ENCODE measurements at places on chromosomes 5 and 9.

DNA sequence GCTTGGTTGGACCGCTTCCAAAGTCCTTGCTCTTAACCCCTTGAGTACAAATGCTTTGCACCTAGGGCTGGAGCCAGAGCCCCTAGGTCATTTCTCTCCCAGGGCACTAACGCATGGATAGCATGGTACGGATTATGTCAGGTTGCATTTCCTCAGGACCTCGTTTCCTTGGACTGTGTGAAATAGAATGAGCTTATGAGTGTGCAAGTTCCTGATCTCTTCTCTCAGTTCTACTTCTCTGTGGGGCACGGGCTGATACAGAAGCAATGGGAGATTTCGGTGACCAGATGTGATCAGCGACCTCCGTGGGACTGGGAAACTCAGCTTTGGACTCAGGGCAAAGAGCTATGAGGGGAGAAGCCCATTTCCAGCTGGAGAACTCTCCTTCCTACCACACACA is 14.2 kb downstream of the SPARC start:
- H3K27me3 ChIP-seq, result peaks cover 8% of the 10 kb centered on the region
- H3K27ac ChIP-seq, result no peak overlapping the region
- no peaks in the 10 kb centered on the region for H3K4me1 ChIP-seq
- DNase-seq, result no peak
- no peak overlapping the region for H3K4me3 ChIP-seq
- no peaks in the 10 kb centered on the region for H3K36me3 ChIP-seq

DNA sequence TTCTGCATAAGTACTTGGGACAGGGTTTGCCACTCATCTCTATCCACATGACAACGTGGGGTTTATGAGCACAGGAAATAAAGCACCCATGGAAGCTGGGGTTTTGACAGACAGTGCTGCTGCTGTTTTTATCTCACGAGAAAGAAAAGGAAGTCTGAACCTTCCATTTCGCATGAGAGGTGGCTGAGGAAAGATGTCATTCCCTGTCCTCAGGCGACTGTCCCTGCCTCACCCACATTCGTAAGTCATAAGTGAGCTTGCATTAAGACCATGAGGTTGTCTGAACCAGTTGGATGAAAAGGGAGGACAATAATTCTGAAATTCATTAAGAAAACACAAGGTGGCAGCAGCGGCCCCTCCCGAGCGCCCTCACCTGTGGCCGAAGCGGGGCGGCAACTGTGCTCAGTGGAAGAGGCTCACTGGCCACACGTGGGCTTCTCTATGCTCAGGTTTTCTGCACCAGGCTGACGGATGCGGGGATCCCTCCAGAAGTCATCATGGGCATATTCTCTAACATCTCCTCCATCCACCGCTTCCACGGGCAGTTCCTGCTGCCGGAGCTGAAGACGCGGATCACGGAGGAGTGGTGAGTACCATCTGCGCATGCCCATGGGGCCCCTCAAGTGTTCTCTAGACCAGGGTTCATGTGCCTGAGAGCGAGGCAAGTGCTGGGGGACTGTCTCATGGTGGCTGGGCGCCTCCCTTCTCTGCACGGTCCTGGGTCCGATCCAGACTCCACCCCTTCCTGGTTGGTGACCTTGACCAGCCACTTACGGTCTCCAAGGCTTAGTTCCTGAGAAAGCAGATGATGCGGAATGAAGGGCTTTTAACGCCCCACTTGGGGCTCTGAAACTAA is 54.7 kb upstream of the SUSD3 start:
- peak; percentile 65 for DNase-seq
- no peak overlapping the region for H3K4me3 ChIP-seq
- peaks cover 37% of the 10 kb centered on the region for H3K4me1 ChIP-seq
- H3K36me3 ChIP-seq, result peaks cover 79% of the 10 kb centered on the region

GRCh38 chr5:127517110-127517479 is 345 bp upstream of the PRRC1 start:
- peaks cover 25% of the 10 kb centered on the region for H3K27me3 ChIP-seq
- DNase-seq, result no peak
- peak overlapping the region; percentile 58 for H3K27ac ChIP-seq
- H3K4me1 ChIP-seq, result peaks cover 32% of the 10 kb centered on the region

DNA sequence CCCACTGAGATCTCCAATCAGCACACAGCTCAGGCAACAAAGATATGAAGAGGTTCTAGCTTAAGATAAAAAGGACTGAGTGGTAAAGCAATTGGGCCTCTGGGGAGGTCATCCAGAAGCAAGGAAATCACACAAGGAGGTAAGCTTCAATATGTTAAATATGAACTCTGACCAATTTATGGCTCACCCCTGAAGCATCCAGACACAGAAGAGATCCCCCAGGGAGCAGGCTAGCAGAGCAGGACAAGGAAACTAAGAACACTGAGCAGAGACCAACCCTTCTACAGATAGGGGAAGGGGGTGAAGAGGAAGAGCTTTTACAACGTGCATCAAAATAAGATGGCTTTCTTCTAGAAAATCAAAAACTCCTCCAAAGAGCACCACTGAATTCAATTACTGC is 616.2 kb downstream of the DNAH5 start:
- H3K4me3 ChIP-seq, result no peak overlapping the region
- H3K36me3 ChIP-seq, result no peaks in the 10 kb centered on the region
- no peaks in the 10 kb centered on the region for H3K27me3 ChIP-seq
- no peak overlapping the region for H3K27ac ChIP-seq

- no peaks in the 10 kb centered on the region for H3K4me1 ChIP-seq
- H3K27ac ChIP-seq, result no peak overlapping the region
- no peaks in the 10 kb centered on the region for H3K27me3 ChIP-seq
- no peak for DNase-seq
These were observed 131.7 kb downstream of the PAPPA start for GRCh38 chr9:116285320-116285719.

DNA sequence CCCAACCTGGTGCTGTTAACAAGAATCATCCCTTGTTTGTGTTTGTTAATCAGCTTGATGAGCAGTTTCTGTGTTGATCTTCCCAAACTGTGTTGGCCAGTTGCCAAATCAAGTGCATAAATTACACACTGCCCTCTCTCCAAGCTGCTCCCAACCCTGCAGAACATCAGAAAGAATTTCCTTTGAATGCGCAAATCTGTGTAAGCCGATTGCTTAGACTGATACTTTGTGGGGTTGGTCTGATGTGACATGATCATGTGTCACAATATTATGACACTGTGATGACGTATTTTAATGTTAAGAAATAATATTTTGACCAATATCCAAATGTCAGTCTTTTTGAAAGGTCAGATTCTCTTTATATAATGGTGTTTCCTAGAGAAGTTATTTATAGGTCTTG is 766.4 kb upstream of the WWC1 start:
- H3K27me3 ChIP-seq, result no peaks in the 10 kb centered on the region
- no peak overlapping the region for H3K27ac ChIP-seq
- no peak for DNase-seq
- H3K36me3 ChIP-seq, result no peaks in the 10 kb centered on the region
- no peak overlapping the region for H3K4me3 ChIP-seq

- H3K36me3 ChIP-seq, result peaks cover 3% of the 10 kb centered on the region
- no peak overlapping the region for H3K27ac ChIP-seq
- peaks cover 29% of the 10 kb centered on the region for H3K27me3 ChIP-seq
- DNase-seq, result no peak
These were observed 34.7 kb downstream of the LAMC3 start for GRCh38 chr9:131043646-131044045.

DNA sequence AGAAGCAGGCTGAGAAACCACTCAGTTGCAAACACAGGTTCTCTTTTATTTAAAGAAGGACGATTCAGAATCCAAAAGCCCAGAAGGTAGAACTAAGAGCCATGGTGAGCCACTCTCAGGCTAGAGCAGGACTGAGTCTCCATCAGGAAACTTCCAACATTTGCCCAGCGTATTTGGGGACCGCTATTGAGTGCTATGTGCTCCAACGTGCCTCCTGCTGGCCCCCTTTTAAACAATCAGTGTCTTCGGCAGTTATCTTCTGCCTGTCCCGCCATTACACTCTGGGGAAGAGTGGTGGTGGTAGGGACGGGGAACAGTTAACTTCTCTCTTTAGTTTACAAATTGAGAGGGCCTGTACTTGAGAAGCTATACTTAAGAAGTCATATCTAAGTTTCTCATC is 78.1 kb downstream of the DENND1A start:
- no peaks in the 10 kb centered on the region for H3K27me3 ChIP-seq
- peaks cover 4% of the 10 kb centered on the region for H3K36me3 ChIP-seq
- no peak overlapping the region for H3K27ac ChIP-seq
- DNase-seq, result no peak
- no peak overlapping the region for H3K4me3 ChIP-seq

- no peak for DNase-seq
- H3K4me3 ChIP-seq, result peak overlapping the region; percentile 65
- H3K27ac ChIP-seq, result peak overlapping the region; percentile 82
- peaks cover 53% of the 10 kb centered on the region for H3K4me1 ChIP-seq
- peaks cover 28% of the 10 kb centered on the region for H3K36me3 ChIP-seq
These were observed 120.2 kb upstream of the GRHPR start for GRCh38 chr9:37302277-37302676.

GRCh38 chr5:142106061-142106460 is 2.5 kb upstream of the NDFIP1 start:
- no peak overlapping the region for H3K27ac ChIP-seq
- no peak overlapping the region for H3K4me3 ChIP-seq

- peaks cover 80% of the 10 kb centered on the region for H3K4me1 ChIP-seq
- no peaks in the 10 kb centered on the region for H3K27me3 ChIP-seq
- peak overlapping the region; percentile 87 for H3K27ac ChIP-seq
These were observed 28.8 kb downstream of the LPCAT1 start for GRCh38 chr5:1494780-1495524.

DNA sequence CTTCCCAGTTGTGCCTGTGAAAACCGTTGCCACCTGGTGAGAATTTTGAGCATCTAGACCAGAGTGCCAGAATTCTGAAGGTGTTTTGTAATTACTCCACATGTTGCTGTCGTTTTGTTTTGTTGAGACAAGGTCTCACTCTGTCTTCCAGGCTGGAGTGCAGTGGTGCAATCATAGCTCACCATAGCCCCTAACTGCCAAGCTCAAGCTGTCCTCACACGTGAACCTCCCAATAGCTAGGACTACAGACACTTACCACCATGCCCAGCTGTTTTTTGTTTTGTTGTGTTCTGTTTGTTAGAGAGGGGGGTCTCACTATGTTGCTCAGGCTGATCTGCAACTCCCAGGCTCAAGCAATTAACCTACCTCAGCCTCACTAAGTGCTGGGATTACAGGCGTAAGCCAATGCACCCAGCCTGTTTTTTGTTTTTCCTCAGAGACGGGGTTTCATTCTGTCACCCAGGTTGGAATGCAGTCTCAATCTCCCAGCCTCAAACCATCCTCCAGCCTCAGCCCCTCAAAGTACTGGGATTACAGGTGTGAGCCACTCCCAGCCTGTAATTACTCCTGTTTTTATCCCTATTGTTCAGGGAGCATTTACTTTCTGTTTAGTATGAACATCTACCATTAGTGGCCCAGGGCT is 121.1 kb upstream of the DMRT1 start:
- no peak overlapping the region for H3K4me3 ChIP-seq
- DNase-seq, result no peak
- peaks cover 6% of the 10 kb centered on the region for H3K36me3 ChIP-seq
- no peaks in the 10 kb centered on the region for H3K4me1 ChIP-seq
- peaks cover 18% of the 10 kb centered on the region for H3K27me3 ChIP-seq

- DNase-seq, result no peak
- peaks cover 30% of the 10 kb centered on the region for H3K36me3 ChIP-seq
- H3K4me1 ChIP-seq, result peaks cover 57% of the 10 kb centered on the region
- H3K27ac ChIP-seq, result peak overlapping the region; percentile 95
- no peaks in the 10 kb centered on the region for H3K27me3 ChIP-seq
These were observed 1.3 kb downstream of the RAB14 start for GRCh38 chr9:121200356-121200755.

- no peaks in the 10 kb centered on the region for H3K4me1 ChIP-seq
- no peak overlapping the region for H3K27ac ChIP-seq
- H3K27me3 ChIP-seq, result no peaks in the 10 kb centered on the region
- no peak for DNase-seq
- no peak overlapping the region for H3K4me3 ChIP-seq
These were observed 585.2 kb upstream of the C9orf72 start for GRCh38 chr9:28158451-28158850.

DNA sequence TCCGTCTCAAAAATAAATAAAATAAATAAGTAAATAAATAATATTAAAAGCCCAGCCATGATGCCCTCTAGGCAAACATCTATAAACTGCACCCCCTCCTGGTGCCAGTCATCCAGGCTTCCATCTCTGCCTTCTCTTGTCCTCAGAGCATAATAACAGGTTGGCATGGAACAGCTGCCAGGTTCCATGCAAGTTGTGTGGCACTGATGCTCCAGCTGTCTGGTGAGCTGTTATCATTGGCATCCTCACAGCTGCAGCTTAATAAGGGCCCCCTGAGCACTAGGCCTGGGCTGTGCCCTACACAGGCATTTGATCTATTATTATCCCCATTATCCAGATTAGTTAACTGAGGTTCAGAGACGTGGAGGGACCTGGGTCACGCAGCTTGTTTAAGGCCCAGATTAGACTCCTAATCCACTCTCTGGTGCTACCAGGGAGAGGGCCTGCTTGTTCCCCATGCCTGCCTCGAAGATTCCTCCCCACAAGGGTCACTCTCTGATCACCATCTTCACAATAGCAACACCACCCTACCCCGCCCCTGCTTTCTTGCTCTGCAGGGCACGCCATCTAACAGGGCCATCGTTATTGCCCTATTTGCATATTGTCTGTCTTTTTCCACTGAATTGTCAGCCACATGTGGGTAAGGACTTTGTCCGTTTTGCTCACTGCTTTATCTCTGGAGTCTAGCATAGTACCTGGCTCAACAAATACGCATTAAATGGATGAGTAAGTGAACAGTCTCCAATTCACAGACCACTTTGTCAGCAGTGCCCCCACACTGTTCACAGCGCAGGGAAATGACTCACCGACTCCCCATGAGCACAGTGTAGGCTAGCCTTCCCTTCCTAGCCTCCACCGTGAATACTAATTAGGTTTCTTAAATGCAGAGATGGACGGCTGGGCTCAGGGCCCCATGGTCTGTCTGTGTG is 1.5 kb upstream of the DNM1 start:
- no peak overlapping the region for H3K4me3 ChIP-seq
- H3K36me3 ChIP-seq, result no peaks in the 10 kb centered on the region
- DNase-seq, result no peak

GRCh38 chr9:90890146-90890810 is 88.7 kb downstream of the SYK start:
- peaks cover 7% of the 10 kb centered on the region for H3K36me3 ChIP-seq
- no peaks in the 10 kb centered on the region for H3K4me1 ChIP-seq
- no peak overlapping the region for H3K4me3 ChIP-seq
- peaks cover 65% of the 10 kb centered on the region for H3K27me3 ChIP-seq
- no peak for DNase-seq

GRCh38 chr5:180133060-180133459 is 61.5 kb upstream of the RNF130 start:
- no peak overlapping the region for H3K27ac ChIP-seq
- no peaks in the 10 kb centered on the region for H3K36me3 ChIP-seq
- peaks cover 13% of the 10 kb centered on the region for H3K27me3 ChIP-seq
- H3K4me1 ChIP-seq, result peaks cover 4% of the 10 kb centered on the region

DNA sequence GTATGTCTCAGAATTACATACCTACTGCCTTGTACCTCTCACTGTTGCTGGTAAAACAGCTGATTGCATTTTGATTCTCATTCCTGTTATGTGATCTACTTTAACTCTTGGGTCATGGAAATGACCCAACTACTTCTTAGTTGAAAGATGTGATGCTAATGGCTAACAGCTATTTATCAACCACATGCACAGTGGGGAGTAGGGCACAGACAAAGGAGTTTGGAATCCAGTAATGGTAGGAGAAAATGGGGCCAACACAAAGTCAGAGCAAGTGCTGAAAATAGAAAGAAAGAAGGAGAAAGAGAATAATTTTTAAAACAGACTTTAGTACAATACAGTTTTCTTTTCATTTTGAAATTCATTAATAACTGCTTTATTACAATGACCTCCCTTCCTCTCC is 241.0 kb downstream of the PTPRD start:
- DNase-seq, result no peak
- no peaks in the 10 kb centered on the region for H3K4me1 ChIP-seq
- H3K27me3 ChIP-seq, result no peaks in the 10 kb centered on the region
- no peaks in the 10 kb centered on the region for H3K36me3 ChIP-seq
- no peak overlapping the region for H3K27ac ChIP-seq
- H3K4me3 ChIP-seq, result no peak overlapping the region

All from effector memory CD8-positive, alpha-beta T cell (primary cell).